ENCODE measurements at places on chromosomes 6 and 20. TPM values are rescaled to one million over a fixed set of nuclear protein-coding genes. Genes with fewer than 3 reads are reported as not detected.

GRCh38 chr20:53898556-53898931 lies 171.8 kb downstream of the BCAS1 start:
- DNase-seq, result no peak

ISM1 gene
- 0.23 TPM for total RNA-seq

DNA sequence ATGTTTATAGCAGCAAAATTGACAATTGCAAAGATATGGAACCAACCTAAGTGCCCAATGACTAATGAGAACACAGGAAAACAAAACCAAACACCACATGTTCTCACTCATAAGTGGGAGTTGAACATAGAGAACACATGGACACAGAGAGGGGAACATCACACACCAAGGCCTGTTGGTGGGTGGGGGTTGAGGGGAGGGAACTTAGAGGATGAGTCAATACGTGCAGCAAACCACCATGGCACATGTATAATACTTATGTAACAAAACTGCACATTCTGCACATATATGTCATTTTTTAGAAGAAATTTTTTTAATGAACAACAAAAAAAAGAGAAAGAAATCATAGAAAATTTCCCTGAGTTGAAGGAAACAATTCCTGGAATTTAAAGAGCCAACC lies 3.9 kb downstream of the EPM2A start:
- DNase-seq, result no peak

GRCh38 chr20:34989670-34990069 lies 34.0 kb downstream of the MYH7B start:
- DNase-seq, result no peak

- DNase-seq, result no peak
These were observed 193.0 kb upstream of the KCNK16 start for GRCh38 chr6:39515471-39515870.
